Omental fat pad (tissue), 4 donors: ENCODE measurements at places on chromosomes 3 and 15. TPM values are rescaled to one million over a fixed set of nuclear protein-coding genes. Genes with fewer than 3 reads are reported as not detected.

Gene LIPC
- total RNA-seq = 0.46 TPM

DNA sequence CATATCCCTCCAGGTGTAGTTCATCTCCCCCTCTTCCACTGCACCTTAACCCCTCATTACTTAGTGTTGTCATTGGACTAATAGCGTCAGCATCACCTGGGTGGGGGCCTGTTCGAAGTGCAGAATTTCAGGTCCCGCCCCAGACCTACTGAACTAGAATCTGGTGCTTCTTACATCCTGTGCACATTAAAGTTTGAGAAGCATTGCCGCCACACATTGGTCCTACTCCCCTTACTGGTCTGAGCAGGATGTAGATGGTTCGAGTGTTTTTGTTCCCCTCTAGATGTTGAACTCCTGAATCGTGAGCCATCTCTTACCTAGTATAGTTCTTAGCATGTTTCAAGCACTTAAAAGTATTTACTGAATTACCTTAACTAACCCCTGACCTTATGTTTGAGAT is 13.2 kb downstream of the KLHL18 start:
- DNase-seq = no peak

Gene ACSBG1
- total RNA-seq = not detected

Gene ARHGEF26
- total RNA-seq = 12.0 TPM

GRCh38 chr3:8665407-8665896 is 20.9 kb upstream of the SSUH2 start:
- DNase-seq = no peak

Gene ATP13A5
- not detected for total RNA-seq

GRCh38 chr3:149382101-149382467 is 4.6 kb upstream of the TM4SF1 start:
- no peak for DNase-seq

Gene GP5
- total RNA-seq = not detected

GRCh38 chr3:123788710-123789109 is 95.4 kb downstream of the MYLK start:
- DNase-seq = no peak

DNA sequence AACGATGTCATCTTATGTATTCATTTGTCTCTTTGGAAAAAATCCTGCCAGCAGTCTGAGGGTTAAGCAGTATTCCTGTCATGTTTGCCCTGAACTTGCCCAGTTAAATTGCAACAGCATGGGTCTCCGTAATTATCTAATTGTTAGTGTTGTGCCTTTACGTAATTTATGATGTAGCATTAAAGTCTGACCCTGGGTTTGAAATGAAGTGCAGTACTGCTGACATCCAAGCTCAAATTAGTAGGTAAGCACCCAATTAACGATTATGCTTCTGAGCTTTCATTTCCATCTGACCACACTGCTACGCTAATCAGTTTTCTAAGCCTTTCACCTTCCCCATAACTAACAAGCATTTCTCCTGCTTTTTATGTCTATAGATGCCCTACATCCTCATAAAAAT is 241.8 kb downstream of the ARRDC4 start:
- no peak for DNase-seq

DNA sequence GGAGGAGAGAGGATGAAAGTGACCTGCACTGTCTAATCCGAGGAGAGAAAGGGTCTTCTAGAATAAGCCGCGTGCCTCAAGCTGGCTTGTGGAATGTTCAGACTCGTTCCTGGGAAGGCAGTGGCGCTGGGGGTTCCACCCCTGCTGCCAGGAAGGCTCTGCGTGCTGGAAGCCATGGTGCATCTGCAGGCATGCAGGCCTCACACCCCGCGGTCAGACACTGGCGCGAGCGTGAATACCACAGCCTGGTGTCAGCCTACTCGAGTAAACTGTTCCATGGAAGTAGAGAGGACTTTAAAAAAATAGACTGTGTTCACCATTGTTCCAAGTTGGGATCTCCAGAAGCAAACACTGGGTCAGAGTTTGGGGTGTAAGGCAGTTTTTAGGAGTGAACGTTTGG is 25.9 kb upstream of the GABRG3 start:
- DNase-seq = no peak

DNA sequence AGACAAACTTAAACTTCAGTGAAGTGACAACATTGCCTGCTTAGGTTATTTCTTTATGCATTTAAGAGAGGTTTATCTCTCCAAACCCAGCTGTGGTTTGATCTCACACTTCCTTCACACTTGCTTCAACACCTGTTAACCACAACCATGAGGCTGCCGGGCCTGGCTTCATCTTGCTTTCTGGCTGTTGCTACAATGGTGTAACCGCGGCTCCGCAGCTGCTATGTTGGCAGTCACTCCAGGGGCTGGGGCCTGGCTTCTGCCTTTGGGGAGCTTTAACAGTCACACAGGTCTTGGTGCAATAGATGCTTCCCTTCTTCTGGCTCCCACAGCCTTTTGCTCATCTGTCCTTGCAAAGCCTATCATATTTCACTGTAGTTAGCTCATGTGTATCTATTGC is 72.9 kb upstream of the MNS1 start:
- no peak for DNase-seq

GRCh38 chr3:71119171-71119570 is 464.4 kb downstream of the FOXP1 start:
- no peak for DNase-seq

Gene CDC25A
- total RNA-seq = 2.9 TPM

Gene A4GNT
- not detected for total RNA-seq

GRCh38 chr3:190617185-190617584 is 103.3 kb downstream of the IL1RAP start:
- DNase-seq = no peak

GRCh38 chr15:95347837-95348236 is 982.7 kb upstream of the NR2F2 start:
- DNase-seq = no peak

GRCh38 chr3:148078658-148079057 is 619.0 kb upstream of the AGTR1 start:
- DNase-seq = no peak

Gene TRIM42
- not detected for total RNA-seq

DNA sequence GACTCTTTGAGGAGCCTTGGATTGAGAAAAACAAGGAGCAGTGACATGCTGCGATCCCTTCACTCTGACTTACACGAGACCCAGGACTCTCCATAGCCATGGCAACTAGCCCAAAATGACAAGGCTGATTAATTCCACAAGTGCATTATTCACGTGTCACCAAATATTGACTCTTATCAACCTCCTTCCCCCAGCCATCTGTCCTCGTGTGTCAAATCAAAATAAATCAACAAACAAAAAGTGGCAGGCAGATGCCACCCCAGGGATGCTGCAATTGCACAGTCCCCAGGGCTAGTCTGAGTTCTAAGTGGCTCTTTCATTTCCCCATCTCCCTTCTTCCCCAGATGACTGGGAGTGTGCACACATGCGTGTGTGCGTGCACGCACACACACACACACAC is 104.9 kb downstream of the AQP9 start:
- no peak for DNase-seq

Gene THRB
- 18.6 TPM for total RNA-seq

DNA sequence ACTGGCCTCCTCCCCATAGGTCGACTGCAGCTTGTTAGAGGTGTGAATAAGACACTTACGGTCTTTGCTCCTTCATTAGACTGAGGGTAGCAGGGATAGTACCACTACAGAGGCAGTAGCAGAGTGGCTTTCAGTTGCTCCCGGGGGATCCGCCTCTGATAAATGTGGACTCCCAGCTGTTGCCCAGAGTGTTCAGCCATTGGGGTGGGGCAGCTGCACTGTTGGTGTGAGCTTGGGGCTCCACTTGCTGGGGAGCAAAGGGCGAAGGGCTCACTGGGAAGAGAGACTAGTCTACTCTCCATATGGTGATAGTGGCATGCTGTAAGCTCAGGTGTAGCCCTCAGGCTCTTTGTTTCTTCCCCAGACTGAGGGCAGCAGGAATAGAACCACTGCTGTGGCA is 239.1 kb downstream of the LRRN1 start:
- no peak for DNase-seq

DNA sequence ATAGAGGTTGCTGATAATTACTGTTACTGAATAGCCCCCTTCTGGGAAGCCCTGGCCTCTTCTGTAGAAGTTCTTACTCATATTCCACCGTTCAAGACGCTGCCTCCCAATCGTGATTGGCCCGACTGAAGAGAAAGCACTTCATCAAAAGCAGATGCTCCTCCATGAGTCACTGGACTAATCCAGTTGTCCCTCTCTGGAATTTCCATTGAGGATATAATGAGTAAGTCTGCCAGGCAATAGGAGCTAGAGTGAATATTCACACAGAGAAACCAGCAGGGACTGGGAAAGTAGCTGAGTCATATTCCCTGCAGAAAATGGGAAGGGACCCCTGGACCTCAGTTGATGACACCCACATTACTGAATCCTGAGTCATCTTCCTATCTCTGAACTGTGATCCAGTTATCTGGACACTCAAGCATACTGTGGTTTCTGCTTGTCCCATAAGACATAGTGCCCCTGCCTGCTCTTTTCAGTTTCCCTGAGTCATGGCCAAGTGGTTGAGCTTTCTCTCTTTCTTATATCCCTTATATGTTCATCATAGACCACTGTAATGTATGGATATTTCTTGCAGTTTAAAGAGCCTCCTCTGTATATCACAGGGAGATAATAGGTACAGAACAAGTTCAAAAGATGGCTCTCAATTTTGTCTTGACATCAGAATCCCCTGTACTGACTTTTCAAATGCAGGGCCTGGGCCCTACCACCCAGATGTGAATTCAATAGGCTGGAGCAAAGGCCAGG is 151.2 kb upstream of the CDIN1 start:
- no peak for DNase-seq

DNA sequence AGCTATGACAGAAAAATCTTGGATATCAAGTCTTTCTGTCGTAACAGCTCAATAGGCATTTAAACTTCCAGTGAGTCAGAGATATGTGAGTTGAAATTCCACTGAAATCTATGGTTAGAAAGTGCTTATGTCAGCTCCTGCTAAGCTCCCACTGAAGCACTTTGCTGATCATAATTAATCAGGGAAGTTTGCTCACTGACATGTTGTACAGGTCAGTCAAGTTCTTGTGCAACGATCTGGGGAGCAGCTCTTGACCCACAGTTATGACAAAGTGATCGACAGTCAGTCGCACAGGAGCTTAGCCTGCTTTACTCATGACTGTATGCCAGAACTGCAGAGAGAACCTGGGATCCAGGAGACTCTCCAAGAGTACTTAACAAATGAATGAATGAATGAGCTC is 453.5 kb downstream of the SOX2 start:
- DNase-seq = no peak

DNA sequence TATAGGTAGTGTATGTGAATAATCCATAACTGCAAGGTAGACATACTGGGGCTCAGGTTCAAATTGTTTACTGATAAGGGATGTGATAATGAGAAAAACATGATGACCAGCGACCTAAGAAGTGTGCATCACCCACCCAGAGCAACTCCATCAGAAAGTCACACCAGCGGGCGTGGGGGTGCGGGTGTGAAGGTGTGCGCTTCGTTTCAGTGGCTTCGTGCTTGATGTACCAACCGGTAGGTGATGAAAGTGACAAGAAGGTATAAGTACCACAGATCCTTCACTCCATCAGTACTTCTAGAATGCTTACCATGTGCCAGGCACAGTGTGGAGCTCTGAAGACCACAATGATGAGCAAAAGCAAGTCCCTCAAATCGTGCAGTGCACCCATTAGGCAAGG is 11.2 kb downstream of the ANP32A start:
- no peak for DNase-seq

GRCh38 chr15:60520013-60520824 is 41.3 kb upstream of the ICE2 start:
- DNase-seq = no peak

DNA sequence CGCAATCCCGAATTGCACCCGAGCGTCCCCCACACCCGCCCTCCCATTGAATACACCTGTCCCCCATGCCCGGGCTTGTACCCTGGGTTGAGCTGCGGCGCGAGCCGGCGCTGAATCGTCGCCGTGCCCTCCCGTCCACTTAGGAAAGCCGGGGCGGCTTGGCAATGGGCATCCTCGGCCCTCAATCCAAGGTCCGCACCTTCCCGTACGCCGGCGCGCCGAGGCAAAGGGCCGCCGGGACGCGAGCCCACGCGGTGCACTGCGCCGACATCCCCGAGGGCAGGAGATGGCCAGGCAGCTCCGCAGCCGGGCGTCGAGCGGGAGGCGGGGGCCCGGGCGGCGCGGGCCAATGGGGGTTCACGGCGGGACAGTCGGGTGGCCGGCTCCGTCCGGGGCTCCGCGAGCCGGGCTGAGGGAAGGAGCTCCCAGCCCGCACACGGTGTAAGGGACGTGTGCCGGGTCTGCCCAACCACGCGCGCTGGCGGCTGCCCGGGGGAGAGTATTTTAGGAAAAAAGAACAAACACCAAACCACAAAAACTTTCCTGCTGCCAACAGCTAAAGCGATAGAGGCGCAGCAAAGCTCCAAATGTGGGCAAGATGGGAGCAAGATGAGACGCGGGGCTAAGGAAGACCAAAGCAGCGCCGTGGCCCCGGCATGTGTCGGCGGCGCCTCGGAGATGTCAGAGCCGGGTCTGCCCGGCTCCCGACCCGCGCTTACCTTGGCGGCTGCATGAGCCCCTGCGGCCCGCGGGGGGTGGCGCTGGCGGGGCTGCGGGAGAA is 621 bp downstream of the RGMA start:
- no peak for DNase-seq

DNA sequence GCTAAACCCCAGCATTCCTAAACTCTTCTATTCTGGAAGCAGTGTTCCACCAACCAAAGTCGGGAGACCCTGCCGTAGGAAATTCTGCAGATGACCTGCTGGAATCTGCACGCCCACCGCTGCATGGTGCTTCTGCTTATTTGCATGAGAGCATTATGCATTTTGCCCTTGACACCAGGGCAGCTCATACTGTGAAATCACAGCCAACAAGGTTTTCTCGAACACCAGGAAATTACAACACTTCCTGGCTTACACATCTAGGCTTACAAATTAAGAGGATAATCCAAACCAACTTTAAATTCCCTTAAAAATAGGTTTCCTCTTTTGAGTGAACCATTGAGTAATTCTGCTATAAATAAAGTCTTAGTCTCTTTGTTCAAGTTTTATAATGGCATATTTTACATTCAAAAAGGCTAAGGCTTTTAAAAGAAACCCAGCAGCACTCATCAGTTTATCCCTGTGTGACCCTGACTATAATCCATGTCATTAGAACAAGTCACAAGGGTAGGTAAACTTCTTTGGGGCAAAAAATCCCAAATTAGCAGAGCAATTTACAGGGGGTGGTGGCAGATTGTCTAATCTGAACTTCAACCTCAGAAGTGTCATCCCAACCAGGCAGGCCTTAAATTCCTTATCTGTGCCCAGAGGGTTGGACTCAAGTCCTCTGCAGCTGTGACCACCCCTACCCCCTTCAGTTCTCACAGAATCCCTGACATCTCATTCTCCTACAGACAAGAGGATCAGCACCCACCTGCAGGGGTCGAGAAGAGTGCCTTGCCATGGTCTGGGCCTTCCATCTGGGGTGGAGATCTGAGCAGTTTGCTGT is 33.5 kb upstream of the RBP1 start:
- no peak for DNase-seq

Gene UBE2E2
- total RNA-seq = 25.9 TPM
